ENCODE measurements at places on chromosomes 1 and 21. TPM values are rescaled to one million over a fixed set of nuclear protein-coding genes. Genes with fewer than 3 reads are reported as not detected.

Gene CHRM3
- total RNA-seq, result 1.4 TPM

Gene PTGFR
- total RNA-seq, result 57.2 TPM

Gene BMP8B
- total RNA-seq, result 40.2 TPM

Gene SPRR2A
- total RNA-seq, result 0.67 TPM

Gene TMEM200B
- 24.6 TPM for total RNA-seq

Gene LEFTY2
- 0.31 TPM for total RNA-seq

DNA sequence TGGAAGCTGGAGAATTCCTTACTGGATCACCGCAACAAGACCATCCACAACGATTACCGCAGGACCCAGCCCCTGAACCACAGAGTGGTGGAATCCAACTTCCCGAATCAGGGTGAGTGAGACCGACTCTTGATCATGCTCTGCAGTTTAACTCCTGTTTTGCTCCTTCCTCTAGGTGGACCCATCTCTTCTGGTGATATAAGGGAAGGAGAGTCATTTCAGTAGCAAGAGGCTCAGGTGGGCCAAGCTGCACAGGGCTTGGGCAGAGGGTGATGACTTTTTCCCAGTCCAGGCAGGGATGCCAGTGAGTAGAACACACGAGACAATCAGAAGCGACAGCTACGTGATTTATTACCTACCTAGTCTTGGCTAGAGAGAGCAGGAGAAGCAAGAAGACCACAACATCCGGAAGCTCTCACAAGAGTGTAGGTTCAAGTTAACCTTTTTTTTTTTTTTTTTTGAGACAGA, 25.2 kb downstream of the CA6 start:
- DNase-seq, result no peak

DNA sequence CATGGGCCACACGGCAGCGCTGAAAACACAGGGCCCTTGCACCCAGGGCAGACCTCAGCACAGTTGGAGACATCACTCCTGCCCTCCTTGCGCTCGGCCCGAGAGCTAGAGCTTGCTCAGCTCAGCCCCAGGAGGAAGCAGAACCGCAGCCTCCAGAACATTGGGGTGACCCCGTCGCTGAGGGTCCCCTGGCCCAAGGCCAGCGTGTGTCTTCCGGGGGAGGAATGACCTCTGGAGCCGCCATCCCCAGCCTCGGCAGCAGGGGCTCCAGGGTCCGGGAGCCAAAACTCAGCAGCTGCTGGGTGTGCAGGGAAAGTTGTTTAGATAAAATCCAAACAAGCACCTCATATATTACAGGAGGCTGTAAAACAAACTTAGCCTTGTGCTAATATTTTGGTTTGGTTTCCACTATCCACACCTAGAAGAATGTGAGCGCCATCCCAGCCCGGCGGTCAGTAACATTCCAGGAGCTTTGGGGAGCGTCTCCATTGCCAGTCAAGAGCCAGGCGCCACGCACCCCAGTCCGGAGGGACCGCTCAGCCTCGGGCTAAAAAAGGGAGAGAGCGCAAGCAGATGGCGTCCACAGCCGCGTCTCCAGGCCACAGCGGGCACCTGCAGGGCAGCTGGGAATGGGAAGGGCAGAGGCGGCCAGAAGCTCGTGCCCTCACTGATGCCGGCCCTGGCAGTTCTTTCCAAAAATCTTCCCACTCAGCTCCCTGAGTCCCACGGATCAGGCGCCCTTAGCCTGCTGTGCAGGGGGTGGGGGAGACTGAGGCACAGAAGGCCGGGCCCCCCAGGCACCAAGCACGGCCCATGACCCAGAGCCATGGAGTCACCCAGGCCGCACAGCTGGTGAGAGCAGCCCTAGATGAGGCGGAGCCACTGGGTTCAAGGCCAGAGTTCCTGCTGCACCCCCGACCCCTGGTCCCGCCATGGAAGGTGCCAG, 52.0 kb downstream of the SLX9 start:
- DNase-seq, result no peak

GRCh38 chr1:157147906-157148700, 9.9 kb upstream of the ETV3 start:
- no peak for DNase-seq

DNA sequence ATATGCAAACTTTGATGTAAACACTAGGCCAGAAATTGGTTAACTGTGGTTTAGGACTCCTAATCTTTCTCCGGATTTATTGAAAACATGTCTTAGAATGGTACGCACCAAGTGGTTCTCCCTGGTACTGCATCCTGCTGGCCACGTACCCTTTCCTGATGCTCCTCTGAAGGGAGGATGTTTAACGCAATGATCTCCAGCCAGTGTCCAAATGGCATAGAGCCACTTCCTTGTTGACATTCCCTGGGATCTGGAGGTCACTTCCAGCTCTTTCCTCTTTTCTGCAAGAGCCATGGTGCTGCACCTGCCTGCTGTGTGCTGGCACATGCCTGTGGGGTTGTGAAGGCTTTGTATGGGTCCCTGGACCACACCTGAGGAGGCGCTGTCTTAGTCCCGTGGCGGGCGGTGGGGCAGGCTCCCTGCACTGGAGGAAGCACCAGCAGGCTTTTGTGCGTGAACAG, 53.9 kb downstream of the GALNT2 start:
- DNase-seq, result no peak

DNA sequence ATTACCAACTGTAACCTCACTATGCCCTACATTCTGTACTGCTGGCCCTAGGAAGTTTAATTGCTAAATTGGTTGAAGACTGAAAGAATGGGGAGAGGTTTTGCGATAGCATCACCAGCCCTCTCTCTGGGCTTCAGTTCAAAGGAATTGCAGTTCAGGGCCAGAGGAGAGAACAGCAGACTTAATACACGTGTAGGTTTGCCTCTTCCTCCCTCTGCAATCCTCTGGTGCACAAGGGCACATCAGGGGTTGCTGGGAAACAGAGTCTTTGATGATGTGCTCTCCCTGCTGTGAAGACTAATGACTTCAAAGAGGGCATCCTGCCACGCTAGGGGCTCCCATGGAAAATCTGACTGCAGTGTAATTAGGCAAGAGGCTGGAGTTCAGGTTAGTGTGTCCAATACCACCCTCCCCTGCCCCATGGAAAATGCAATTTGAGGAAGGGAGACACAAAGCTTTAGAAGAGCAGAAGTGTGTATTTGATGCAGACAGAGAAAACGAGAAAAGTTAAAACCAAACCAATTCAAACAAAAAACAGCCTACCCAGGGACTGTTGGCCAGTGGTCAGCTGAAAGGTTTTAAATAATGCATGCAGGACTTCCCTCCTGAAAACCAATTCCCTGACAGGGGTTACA, 167.9 kb downstream of the ASTN1 start:
- DNase-seq, result no peak

DNA sequence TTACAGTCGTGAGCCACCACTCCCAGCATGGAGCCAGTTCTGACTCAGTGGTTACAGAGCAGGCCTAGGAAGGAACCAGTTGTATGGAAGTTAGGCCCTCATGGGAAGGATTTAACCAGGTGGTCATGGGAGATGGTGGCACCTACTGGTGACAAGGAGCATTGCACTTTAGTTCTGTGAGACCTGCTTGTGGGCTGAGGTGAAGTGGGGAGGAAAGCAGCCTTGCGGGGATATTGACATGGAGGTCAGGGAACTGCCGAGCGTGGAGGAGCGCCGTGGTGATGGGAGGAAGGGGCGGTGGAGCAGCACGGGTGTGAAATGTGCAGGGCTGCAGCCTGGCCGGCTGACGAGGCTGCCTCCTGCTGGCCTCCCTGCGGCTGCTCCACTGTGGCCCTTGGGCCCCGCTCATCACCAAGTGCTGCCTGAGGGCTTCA, 100.4 kb downstream of the GALNT2 start:
- no peak for DNase-seq

- no peak for DNase-seq
These were observed 38.2 kb downstream of the LGALS8 start for GRCh38 chr1:236561976-236562375.

GRCh38 chr1:38923607-38924006, 18.0 kb downstream of the RHBDL2 start:
- DNase-seq, result no peak

GRCh38 chr1:186740324-186740723, 60.1 kb upstream of the PTGS2 start:
- no peak for DNase-seq

DNA sequence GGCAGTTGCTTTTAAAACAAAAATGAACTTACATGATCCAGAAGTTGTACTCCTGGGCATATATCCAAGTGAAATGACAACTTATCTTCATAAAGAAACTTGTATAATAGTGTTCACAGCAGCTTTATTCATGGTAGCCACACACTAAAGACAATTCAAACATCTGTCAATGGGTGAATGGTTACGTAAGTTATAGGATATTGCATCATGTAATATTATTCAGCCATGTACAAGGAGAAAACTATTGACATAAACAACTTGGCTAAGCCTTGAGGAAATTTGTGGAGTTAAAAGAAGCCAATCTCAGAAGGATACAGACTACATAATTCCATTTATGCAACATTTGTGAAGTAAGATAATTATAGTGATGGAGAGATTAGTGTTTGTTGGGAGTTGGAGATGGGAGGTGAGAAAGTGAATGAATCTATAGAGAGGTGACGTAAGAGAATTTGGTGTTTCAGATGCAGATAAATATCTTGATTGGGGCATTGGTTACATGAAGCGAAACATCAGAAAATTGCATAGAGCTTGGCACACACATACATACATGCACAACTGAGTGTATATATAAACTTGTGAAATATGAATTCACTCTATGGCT, 49.9 kb upstream of the GRIK1 start:
- no peak for DNase-seq

- DNase-seq, result no peak
These were observed 231.7 kb upstream of the B3GALT2 start for GRCh38 chr1:193417945-193418744.
